ENCODE measurements at places on chromosomes 7 and 10. TPM values are rescaled to one million over a fixed set of nuclear protein-coding genes. Genes with fewer than 3 reads are reported as not detected.
A peak's percentile ranks its signal among the peaks of the same experiment; 100 is the strongest.

SCD gene
- polyA plus RNA-seq = 48.3 TPM

GRCh38 chr10:110324805-110325280 is 20.1 kb upstream of the SMNDC1 start:
- no peak for DNase-seq

HYAL4 gene
- not detected for polyA plus RNA-seq

DNA sequence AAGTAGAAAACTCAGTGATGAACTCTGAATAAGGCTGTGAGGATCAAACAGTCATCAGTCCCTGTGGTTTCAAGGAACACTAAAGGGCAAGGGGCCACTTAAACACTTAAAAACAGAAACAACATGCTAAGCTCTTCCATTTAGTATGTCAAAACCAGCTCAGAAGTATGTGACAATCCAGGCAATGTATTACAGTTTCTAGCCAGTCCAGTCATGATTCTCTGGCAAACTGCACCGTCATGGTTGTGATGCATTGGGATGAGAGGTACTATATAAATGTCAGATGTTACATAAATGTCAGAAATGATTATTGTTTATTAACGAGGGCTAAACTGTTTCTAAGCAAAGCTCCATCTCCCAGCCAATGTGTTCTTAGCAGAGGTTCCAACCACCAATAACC is 4.7 kb upstream of the CREB5 start:
- no peak for DNase-seq

SEM1 gene
- polyA plus RNA-seq = 203 TPM

MMP21 gene
- 0.38 TPM for polyA plus RNA-seq

- DNase-seq = no peak
These were observed 144.2 kb downstream of the MDFIC start for GRCh38 chr7:115066050-115066449.

FGFBP3 gene
- 3.2 TPM for polyA plus RNA-seq

LIPF gene
- 0.38 TPM for polyA plus RNA-seq

GHRHR gene
- 0.32 TPM for polyA plus RNA-seq

DNA sequence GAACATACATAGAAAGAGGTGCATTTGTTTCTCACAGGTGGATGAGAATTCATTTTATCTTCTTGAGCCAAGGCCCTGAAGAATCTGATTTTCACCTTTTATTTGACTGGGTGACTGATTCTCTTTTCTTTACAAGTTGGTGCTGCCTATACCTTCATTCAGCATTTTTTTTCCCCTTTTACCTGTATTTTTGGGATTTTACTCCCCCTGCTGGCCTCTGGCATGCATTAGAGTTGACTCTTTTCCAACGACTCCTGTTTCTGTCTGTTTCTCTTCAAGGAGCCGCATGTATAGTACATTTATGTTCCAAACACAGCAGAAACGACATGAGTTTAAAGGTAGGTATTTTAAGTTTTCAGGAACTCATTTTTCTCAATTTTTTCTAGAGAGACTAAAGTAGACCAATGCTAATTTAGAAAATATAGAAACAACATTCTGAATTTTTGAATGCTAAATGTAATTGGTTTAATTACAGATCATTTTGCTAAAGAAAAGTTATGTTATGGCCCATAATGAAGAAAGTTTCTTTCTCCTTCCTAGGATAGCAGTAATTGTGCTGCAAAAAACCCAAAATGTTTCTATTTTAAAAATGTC is 149.8 kb upstream of the HDAC9 start:
- peak; percentile 59 for DNase-seq

- DNase-seq = no peak
These were observed 38.6 kb downstream of the SLC25A40 start for GRCh38 chr7:87837597-87837996.

DNA sequence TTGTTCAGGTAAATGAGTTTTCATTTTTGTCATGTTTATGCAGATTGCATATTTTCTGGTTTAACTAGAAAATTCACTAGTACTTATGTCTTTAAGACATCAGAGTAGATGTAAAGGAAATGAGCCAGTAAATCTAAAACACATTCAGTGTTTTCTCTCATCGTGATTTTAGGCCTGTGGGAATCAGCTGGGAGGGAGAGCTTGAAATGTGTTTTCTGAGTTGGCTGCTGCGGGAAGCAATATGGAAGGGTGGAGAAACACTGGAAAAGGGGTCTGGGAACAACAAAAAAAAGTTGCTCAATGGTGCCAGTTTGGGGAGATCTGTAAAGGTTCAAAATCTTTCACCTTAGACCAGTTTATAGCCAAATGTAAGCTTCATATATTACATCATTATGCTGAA is 284.1 kb downstream of the POU6F2 start:
- no peak for DNase-seq

ENTPD1 gene
- polyA plus RNA-seq = 30.8 TPM

DNA sequence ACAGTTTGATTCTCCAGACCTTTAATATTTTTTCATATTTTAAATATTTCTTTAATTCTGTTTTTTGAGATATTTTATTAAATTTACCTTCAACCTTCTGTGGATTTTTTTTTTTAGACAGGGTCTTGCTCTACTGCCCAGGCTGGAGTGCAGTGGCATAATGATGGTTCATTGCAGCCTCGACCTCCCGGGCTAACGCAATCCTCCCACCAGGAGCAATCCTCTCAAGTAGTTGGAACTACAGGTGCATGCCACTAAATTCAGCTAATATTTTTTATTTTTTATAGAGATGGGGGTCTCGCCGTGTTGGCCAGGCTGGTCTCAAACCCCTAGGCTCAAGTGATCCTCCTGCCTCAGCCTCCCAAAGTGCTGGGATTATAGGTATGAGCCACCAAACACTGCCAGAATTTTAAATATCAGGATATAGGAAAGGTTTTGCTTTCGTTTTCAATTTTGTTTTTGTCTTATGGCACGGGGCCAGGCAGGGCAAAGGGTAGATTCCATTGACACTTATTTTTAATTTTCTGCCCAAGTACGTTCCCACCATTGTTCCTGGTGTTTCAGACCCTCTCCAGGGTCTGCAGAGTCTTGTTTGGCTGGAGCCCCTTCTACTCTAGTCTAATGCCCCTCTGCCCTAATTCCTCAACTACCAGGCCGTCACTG is 1.2 kb downstream of the TACC2 start:
- DNase-seq = no peak

DNA sequence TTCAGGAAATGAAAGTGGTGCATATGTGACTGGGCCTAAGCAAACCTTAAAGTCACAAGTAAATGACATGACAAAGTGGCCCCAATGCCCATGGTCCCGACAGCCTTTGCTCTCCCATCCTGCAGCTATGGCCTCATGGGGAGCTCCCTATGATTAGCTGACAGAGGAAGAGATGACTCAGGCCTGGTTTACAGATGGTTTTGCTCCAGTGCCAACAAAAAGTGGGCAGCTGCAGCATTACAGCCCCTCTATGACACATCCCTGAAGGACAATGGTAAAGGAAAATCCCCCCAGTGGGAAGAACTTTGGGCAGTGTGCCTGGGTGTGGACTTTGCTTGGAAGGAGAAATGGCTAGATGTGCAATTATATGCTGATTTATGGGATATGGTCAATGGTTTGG is 105.1 kb upstream of the ADCY1 start:
- no peak for DNase-seq

CEP55 gene
- polyA plus RNA-seq = 15.0 TPM

- no peak for DNase-seq
These were observed 101.6 kb downstream of the C10orf90 start for GRCh38 chr10:126568809-126569385.

SNCG gene
- polyA plus RNA-seq = 31.4 TPM

DNA sequence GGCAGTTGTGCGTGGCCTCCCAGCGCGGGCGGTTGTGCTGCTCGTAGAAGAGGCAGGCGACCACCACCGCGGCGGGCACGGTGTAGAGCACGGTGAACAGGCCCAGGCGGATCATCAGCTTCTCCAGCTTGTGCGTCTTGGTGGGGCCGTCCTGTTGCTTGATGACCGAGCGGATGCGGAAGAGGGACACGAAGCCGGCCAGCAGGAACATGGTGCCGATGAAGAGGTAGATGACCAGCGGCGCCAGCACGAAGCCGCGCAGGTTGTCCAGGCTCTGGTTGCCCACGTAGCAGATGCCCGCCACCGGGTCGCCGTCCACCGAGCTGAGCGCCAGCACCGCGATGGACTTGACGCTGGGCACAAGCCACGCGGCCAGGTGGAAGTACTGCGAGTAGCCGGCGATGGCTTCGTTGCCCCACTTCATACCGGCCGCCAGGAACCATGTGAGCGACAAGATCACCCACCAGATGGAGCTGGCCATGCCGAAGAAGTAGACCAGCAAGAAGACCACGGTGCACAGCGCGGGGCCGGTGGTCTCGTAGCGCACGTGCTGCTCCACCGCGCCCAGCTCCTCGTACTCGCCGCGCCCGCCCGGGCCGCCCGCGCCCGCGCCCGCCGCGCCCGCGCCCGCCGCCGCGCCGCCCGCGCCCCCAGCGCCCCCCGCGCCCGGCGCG is 2.2 kb downstream of the FZD8 start:
- no peak for DNase-seq

DNA sequence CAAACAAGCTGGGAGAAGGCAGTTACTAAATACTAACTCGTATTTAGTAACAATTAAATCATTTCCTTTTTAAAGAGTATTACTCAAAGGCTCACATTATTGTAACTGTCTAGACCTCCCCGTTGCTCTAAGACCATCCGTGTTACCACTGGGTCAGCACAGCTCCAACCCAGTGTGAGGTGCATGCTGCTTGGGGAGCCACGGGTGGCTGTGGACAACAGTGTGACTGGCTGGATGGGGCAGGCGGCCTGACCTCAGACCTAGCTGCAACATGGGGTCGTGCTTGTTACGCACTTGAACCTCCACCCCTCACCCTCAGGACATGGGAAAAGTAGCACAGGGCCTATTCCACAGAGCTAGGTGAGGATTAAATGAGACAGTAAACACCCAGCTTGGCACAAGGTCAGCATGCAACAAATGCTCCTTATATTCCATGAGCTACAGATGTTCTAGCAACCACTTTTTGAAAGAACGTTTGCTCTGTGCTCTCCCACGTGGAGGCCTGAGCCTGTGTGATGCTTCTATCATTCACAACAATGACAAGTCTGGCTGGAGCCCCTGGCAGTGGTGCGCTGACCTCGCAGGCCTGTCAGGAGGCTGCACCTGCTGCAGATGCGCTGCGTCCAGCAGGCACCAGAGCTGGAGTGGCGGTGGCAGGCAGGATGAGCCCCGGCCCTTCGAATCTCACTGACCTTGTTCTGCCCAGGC is 135.7 kb downstream of the PKD1L1 start:
- DNase-seq = no peak

NPSR1 gene
- not detected for polyA plus RNA-seq

- DNase-seq = no peak
These were observed 4.9 kb downstream of the TMEM270 start for GRCh38 chr7:73865738-73866445.

- DNase-seq = no peak
These were observed 150.8 kb upstream of the FAM3C start for GRCh38 chr7:121546632-121547543.

GRCh38 chr7:37040330-37040729 is 316.0 kb upstream of the AOAH start:
- no peak for DNase-seq

EVX1 gene
- polyA plus RNA-seq = not detected

DNA sequence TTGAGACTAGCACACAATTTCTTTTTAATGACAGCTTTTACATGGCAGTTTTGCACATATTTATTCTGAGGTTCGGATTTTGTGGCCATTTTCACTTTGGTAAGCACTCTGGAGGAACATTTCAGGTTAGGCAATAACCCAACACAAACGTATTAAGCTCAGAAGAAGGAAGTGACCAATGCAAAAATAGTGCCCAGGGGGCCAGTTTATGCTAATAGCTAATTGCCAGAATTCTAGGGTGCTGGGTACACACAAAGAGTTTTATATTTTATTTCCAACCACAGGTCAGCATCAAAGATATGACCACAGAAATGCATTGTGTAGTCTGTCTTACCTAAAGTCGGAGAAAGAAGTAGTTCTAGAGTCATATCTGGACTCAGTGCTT is 8.4 kb upstream of the AGR2 start:
- DNase-seq = no peak

DNA sequence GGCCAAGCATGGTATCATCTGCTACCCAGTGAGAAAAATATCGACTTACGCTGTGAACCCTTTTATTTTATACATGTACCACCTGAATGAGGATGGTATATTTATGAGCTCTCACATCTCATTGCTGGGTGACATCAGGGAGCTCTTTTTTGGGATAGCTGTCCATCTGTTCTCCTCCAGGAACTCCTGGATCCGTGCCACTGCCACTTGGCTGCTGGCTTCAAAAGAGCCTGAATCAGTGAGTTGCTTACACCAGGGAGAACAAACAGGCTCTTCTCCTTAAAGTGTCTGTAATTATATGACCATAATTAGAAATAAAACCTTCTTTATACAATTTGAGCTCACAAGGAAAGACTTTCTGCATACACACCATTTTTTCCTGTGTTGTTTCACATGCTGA is 106.2 kb downstream of the KAT6B start:
- DNase-seq = no peak

Data from right renal pelvis (tissue), 4 donors.